Stimulated activated CD8-positive, alpha-beta memory T cell treated with anti-CD3 and anti-CD28 coated beads, Interleukin-15, amount 100 ng/mL, for 48 hours (primary cell): ENCODE measurements at places on chromosomes 6 and 20.

- DNase-seq = no peak
These were observed 44.0 kb upstream of the TTPAL start for GRCh38 chr20:44431502-44432234.

DNA sequence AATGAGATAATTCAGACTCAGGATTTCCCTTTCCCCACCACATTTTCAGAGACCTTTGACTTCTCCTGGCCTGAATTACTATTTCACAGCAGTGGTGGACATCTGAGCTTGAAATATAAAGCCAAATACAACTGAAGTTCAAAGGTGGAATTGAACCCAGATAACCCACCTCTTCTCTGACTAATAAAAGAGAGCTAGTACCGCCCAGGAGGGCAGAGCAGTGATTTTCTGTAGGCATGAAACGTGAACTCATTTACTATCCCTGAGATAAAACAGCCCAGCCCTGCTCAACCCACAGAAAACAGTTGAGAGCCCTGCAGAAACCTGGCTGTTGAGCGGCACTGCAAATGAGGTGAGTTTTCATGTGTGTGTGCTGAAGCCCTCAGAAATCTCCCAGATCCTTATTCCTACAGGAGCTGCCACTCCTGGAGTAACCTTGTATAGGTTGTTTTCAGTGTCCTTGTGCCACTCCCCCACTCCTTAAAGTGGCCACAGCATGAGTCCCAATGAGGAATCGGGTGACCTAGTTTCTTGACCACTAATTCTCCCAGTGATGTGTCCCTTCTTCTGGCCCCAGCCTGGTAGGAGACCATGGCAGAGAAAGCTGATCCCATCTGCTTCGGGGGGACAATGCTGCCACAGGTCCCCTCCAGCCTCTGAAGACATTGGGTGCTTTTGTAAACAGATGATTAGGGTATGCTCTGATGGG lies 99.2 kb downstream of the NOL4L start:
- DNase-seq = no peak

- no peak for DNase-seq
These were observed 339.7 kb downstream of the TAF4 start for GRCh38 chr20:61725966-61726365.

- peak; percentile 20 for DNase-seq
These were observed 49.0 kb downstream of the MDGA1 start for GRCh38 chr6:37648465-37649330.

DNA sequence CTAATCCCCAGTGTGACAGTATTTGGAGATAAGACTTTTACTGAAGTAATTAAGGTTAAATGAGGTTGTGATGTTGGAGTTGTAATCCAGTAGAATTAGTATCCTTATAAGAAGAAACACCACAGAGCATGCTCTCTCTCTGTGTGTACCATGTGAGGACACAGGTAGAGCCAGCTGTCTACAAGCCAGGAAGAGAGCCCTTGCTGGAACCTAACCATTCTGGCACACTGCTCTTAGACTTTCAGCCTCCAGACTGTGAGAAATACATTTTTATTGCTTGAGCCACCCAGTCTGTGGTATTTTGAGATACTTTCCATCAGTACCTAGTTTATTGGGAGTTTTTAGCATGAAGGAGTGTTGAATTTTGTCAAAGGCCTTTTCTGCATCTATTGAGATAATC lies 110.2 kb downstream of the PHF3 start:
- no peak for DNase-seq

DNA sequence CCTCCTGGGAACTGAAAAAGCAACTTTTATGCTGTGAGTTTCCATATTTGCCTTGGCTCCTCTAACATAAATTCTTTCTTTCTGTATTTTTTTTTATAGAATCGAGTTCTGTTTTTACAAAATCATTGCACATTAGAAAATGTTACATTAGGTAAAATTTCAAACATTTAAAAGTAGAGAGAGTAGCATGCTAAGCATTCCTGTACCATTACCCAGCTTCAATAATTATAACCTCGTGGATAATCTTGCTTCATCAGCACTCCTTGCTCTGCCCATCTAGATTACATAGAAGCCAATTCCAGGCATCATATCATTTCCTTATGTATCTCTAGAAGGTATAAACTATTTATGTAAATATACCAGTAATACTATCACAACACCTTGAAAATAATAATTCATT lies 15.4 kb upstream of the FBXO30 start:
- DNase-seq = no peak

- no peak for DNase-seq
These were observed 983 bp downstream of the RBBP9 start for GRCh38 chr20:18496042-18496441.

- DNase-seq = no peak
These were observed 44.2 kb downstream of the MAFB start for GRCh38 chr20:40644863-40645262.

DNA sequence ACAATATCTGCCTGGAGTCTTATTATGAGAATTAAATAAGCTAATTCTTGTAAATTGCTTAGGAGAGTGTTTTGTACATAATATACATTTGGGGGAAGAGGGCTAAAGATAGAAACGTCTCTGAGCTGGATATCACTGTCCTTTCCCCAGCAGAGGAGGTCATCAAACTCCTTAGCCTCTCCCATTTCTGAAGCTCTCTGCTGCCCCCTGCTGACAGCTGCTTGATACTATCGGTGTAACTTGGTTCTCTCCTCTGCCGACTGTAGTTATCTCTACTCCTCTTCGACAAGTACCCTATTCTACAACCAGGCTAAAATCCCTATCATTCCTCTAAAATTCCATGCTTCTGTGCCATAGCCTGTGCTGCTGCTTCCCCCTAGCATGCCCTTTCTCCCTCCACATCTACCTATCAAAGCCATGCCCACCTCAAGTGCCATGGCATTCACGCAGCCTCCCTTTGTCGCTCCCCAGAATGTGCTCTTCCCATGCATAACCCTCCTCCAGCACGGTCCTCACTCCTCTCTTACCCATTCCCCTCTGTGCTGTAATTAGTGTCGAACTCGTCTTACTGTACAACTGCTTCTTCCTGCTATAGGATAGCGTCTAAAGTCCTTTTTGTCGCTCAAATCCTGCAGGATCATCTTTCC lies 101.2 kb downstream of the EPM2A start:
- peak; percentile 56 for DNase-seq

DNA sequence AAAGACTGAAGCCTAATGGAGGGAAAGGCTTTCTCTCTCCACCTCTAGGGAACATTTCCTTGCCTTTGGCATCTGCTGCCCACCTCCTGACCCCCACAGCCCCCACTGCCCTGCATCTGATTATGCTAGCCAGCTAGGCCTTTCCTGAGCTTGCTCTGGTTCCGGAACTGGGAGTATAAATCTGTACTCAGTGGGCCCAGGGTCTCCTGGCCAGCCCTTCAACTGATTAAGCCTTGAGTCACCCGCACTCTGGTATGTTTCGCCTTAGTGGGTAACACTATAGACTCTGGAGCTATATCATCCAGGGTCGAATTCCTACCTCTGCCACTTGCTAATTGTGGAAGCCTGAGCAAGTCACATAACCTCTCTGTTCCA lies 45.6 kb upstream of the RIPOR2 start:
- no peak for DNase-seq

DNA sequence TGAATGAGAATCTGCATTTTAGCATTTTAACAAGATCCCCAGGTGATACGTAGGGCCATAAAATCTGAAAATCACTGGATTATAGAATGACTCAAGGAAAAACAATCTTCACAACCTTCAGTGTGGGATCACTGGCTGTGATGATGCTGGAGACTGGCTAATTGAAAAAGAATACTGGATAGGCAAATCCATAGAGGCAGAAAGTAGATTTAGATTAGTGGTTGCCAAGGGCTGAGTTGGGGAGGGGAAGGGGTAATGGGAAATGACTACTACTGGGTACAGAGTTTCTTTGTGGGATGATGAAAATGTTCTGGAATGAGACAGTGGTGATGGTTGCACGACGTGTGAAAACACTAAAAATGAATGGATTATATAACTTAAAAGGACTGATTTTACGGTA lies 84.1 kb downstream of the CDK19 start:
- no peak for DNase-seq

- DNase-seq = no peak
These were observed 341.6 kb downstream of the QKI start for GRCh38 chr6:163756079-163756478.

- no peak for DNase-seq
These were observed 181.7 kb upstream of the ARID1B start for GRCh38 chr6:156595476-156595875.

- DNase-seq = no peak
These were observed 10.5 kb upstream of the DHX35 start for GRCh38 chr20:38951611-38952010.
